Activated CD4-positive, alpha-beta T cell treated with anti-CD3 and anti-CD28 coated beads, Interleukin-2, amount 50 U/mL, for 1 hour (primary cell): ENCODE measurements at places on chromosomes 12 and 14.

GRCh38 chr12:91874086-91874865 is 271.4 kb downstream of the BTG1 start:
- no peak for DNase-seq

DNA sequence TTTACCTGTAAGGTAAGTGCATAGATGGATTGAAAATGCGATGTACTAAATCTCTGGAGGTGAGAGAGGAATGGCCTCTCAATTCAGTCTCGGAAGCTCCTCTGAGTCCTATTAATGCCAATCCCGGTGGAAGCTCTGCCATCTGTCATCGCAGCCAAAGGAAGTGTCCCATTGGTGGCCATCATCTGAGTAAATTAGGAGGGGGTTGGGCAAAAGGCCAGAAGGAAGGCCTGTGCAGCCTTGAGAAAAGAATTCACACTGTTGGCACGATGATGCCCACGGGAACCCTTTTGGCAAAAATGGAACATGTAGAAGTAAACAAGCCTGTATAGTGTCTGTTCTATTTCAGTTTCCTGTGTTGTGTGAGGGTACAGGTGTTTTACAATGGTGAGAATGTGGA is 494.8 kb downstream of the NELL2 start:
- DNase-seq: no peak

- DNase-seq: no peak
Observed at GRCh38 chr12:55965941-55966407, at the start of gene PMEL. Gene PMEL, minus strand, starts transcription at chr12:55966042. Its CDS starts 31 bp downstream, at chr12:55966011.

GRCh38 chr12:26748741-26749431 is 84.1 kb downstream of the ITPR2 start:
- no peak for DNase-seq

- DNase-seq: no peak
Observed at GRCh38 chr12:26031827-26032226, 73.3 kb downstream of the RASSF8 start.

DNA sequence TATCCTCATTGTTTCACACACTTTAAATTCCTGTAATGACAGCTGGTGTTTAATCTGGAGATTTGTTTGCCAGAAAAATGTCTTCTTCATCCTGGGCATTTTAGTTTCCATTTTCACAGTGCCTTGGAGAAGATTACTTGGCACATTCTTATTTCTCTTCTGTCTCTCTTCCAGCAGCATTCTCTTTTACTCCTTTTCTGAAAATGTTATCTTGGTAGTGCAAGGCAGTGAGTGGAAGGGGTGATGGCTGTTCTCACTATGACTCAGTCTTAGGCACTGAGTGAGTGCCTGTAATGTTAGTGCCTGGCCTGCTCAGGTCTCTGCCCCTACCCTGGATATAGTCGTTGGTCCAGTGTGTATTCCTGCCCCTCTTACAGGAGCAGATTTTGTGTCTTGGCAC is 13.1 kb downstream of the CLECL1 start:
- no peak for DNase-seq

DNA sequence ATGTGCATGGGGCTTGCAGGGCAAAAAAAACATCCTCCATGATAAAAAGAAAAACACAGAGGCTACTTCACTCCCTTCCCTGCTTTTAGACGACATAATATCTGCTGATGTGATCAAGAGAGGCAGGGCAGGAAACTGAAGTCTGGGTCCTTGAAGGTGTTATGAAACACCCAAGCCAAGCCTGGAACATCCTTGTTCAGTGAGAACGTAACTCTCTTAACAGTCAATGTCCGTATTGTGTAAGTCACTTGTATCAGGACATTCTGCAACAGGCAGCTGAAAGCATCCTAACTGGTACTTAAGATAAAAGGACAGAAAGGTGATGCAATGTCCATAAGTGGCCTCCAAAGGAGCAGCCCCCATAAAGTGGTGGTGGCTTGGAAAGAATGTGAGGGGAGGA is 20.0 kb downstream of the KCNK10 start:
- no peak for DNase-seq

- no peak for DNase-seq
Observed at GRCh38 chr12:108582978-108583770, 14.7 kb downstream of the TMEM119 start.

GRCh38 chr14:93032421-93032936 is 83.2 kb downstream of the ITPK1 start:
- DNase-seq: no peak

DNA sequence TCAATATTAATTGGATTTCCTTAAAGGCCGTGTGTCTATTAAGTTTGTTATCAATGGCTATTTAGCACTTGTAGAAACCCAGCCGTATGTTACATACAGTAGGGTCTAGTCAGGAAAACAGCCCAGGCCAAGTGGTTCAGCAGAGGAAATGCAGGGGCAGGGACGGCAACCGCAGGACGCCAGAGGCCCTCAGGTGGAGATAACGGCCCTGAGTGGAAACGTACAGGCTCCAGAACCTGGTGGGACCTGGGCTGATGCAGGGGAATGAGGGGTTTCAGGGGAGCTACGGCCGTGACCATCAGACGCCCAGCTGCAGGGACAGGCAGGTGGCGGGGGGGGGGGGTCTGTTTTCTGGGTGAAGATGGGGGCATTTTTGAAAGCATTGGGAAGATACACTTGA is 3.7 kb upstream of the ANKLE2 start:
- DNase-seq: no peak

DNA sequence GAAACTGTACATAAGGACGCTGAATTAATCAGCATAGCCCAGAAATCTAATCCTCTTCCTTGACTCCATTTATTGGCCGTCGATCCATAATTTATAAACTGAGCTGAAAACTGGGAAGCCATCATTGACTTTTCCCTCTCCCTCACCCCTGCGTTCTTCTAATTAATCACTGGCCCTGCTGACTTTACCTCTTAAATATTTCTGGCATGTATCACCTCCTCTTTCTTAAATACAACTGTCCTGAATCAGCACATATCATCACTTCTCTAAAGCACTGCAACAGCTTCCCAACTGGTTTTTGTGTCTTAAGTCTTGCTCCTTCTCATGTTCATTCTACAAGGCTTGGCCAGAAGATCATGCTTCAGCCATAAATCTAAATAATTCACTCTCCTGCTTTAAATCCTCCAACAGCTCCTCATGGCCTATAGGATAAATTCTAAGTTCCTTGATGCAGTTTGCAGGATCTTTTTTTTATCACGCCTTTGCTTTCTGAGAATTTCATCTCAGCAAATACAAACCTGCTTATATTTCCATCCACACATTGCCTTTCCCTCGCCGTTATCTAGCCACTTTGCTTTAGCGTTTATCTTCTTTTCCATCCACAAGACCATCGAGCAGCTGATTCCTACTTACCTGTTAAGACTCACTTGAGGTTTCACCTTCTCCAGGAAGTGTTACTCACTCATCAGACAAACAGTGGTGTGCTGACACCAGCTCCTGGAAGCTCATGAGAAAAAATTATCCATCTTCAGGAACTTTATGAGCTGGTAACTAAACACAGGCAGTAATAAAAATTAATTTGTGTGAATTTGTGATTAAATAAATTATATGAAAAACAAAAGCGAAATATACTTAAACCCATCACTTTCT is 295.6 kb upstream of the FLRT2 start:
- no peak for DNase-seq

- no peak for DNase-seq
Observed at GRCh38 chr14:105682956-105683570, 156.7 kb downstream of the TMEM121 start.

- peak; percentile 26 for DNase-seq
Observed at GRCh38 chr12:110010853-110011723, 11.9 kb downstream of the ANKRD13A start.

GRCh38 chr14:95174184-95174792 is 17.0 kb upstream of the DICER1 start:
- DNase-seq: no peak

- no peak for DNase-seq
Observed at GRCh38 chr14:22598896-22599244, 770 bp downstream of the ABHD4 start.

- no peak for DNase-seq
Observed at GRCh38 chr12:45912774-45913173, 77.6 kb downstream of the SCAF11 start.

- DNase-seq: no peak
Observed at GRCh38 chr12:118377021-118377883, 897 bp downstream of the SUDS3 start.

DNA sequence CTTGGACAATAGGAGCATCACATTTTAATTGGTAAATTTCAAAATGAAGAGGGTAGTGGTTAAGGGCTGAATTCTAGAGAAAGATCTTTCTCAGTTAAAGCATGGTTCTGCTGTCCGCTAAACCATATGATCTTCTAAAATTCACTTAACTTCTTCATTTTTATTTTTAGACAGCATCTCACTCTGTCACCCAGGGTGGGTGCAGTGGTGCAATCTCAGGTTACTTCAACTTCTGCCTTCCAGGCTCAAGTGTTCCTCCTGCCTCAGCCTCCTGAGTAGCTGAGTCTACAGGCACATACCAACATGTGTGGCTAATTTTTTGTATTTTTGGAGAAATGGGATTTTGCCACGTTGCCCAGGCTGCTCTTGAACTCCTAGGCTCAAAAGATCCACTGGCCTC is 226.7 kb upstream of the ABCD2 start:
- no peak for DNase-seq

GRCh38 chr12:49507139-49507538 is 31.7 kb upstream of the KCNH3 start:
- DNase-seq: no peak

GRCh38 chr14:102055181-102055901 is 31.5 kb downstream of the HSP90AA1 start:
- no peak for DNase-seq

DNA sequence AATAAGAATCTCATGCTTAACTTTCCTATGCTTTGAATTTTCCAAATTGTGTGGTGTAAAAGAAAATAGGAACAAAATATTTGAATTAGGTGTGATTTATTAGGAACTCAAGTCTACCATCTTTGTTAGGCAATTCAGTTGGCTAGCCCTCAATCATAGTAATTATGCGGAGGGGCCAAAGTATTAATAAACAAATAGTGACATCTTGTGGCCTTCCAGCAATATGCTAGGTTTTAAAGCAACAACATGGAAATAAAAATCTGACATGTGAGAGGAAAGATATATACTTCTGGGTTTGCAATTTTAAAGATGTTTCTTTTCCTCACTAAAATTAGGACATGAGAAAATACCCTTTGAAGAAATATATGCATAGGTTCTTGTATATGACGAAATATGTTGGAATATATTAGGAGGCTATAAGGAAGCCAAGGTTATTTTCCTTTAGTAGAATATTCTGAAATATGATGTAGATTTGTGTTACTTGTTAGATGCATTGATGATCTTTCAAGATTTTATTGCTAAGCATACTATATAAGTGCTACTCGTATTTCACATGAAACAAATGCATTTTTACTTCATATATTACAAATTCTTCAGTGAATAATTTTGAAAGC is 200.4 kb downstream of the PTPRO start:
- DNase-seq: no peak

GRCh38 chr14:69808919-69809808 is 12.1 kb upstream of the SLC10A1 start:
- DNase-seq: no peak

DNA sequence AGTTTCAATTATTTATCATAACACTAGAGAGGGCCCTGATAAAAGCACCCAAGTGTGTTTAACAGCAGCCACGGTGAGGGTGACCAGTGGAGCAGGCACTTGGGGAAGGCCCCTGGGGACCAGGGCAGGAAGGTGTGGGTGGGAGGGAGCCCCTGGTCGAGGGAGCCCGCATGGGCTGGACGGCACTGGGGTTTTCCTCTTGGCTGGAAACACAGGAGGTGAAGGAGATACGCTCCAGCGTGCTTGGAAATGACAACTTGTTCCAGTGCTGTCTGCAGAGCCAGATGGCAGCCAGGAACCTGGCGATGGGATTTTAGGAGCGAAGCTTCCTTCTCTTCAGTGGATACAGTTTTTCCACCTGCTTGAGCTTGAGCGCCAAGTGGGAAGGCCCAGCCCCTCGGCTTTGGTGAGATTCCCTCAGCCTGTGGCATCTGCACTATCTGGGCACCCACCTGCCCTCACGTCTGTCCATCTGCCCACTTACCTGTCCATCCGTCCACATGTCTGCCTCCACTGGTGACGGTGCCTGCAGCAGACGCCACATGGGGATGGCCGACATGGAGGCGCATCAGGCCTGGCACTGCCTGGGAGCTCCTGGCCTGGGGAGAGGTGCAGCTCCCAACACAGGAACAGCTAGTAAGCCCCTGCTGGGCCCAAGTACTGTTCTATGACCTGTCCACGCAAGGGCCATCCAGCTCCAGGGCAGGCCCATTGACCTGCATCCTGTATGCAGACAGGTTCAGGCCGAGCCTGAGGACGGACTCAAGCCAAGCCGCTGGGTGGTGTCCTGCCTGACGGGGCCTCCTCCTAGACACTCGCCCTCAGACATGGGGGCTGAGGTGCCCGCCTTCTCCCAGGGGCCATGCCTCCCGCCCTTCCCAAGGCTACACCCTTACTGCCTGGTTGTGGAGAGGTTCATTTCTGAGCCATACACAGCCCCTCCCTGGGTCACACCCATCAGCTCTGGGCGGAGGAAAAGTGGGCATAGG is 192.2 kb upstream of the C14orf180 start:
- no peak for DNase-seq

DNA sequence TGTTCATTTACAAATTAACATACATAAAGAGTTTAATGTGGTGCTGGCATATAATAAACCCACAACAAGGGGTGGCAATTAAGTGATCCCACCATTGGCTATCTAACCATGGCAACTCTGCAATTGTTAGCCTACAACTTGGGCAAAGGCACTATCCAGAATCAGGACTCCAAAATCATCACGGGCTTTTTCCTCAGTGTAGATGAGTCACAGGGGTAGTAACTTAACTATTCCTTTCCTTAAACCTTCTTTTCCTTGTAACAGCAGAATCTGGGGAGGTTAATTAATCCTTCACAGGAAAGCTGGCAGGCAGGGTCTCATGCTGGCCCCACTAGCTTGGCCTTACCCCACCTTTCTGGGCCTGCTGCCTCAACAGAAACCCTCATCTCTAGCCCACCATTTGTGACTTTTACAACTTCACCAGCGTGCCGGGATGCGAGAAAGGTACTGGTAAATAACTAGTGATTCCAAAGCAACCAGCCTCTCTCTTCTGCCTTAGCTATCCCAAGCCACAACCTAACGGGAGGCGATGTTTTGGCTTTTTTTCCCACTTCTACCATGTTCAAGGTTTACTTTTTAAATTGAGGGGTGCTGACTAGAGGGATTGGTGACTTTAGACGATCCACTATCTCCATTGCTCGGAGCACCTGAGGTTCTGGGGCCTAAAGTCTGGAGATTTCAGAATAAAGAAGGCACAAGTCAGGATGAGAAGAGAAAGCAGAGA is 744 bp downstream of the ATP5MC2 start:
- DNase-seq: no peak

- no peak for DNase-seq
Observed at GRCh38 chr12:48237162-48237561, 34.1 kb upstream of the OR10AD1 start.

GRCh38 chr12:72282721-72283120 is 10.6 kb downstream of the TRHDE start:
- no peak for DNase-seq

DNA sequence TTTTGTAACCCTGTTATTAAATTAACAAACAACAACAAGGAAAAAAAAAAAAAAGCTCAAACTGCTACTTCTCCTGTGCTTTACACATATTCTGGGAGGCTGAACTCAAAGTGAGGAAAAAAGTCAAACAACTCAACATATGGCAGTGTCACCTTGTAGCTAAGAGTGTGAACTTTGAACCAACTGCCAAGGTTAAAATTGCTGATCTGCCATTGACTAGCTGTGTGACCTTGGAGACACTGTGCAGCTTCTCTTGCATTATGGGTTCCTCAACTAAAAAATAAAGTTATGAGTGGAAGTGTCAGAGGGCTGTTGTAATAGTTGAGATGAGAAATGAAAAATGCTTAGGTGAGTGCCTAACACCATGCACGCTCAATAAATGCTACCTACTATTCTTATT is 34.2 kb downstream of the STXBP6 start:
- DNase-seq: no peak

- no peak for DNase-seq
Observed at GRCh38 chr12:67774983-67775587, 126.5 kb downstream of the DYRK2 start.
